Thoracic aorta (tissue), 2 donors: ENCODE measurements at places on chromosomes 7 and 10.

GRCh38 chr7:108030516-108030915 lies 27.6 kb upstream of the LAMB1 start:
- no peak for DNase-seq

- DNase-seq = no peak
Observed at GRCh38 chr7:71652510-71652909, 520.6 kb downstream of the GALNT17 start.

DNA sequence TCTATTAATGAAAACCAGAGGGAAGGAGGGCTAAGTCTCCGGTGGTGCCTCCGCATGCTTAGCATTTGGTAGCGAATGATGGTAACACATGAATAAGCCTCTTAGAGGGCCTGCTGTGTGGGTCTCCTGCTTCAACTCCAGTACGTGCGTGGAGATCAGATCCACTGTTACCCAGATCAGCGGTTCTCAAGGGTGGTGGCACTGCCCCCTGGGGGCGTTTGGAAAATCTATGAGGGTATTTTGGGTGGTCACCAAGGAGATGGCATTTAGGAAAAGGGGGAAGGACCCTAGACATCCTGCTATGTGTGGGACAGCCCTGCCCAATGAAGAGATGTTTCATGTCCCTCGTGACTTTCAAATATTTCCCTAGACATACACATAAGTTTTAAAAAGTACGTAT lies 57.1 kb upstream of the TM9SF3 start:
- no peak for DNase-seq

DNA sequence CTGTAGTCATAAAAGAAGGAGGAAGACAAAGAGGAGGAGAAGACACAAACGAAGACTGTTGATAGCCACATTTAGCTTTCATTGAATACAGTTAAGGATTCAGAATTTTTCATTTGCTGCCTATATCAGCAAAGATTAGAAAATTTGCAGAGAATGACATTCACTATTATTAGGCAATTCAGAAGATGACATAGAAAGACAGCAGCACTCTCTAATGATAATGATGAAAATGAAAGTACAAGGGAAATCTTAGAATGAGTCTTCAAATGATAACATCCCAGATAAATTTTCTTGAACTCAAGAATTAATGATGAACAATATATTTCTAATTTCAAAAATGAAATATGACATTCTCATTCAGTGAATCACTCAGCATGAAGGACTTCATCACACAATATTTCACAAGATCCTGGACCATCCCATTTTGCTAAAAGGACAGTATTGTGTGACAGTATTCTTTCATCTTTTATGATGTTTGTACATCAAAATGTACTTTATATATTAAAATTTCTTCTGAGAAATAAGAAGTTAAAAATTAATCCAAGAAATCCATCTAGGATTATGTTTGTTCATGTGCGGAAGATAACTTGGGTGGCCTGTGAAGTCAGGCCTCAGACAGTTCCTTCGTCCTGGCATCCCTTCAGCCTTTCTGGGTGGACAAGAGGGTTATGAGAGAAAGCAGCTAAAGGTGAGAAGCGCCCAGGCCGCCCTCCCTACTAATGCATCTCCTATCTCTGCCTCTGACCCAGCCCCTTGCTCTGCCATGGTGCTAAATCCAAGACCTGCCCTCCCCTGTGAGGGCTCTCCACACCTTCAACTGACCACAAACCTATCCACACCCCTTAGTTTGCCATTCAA lies 47.4 kb upstream of the CAMK2B start:
- DNase-seq = no peak

DNA sequence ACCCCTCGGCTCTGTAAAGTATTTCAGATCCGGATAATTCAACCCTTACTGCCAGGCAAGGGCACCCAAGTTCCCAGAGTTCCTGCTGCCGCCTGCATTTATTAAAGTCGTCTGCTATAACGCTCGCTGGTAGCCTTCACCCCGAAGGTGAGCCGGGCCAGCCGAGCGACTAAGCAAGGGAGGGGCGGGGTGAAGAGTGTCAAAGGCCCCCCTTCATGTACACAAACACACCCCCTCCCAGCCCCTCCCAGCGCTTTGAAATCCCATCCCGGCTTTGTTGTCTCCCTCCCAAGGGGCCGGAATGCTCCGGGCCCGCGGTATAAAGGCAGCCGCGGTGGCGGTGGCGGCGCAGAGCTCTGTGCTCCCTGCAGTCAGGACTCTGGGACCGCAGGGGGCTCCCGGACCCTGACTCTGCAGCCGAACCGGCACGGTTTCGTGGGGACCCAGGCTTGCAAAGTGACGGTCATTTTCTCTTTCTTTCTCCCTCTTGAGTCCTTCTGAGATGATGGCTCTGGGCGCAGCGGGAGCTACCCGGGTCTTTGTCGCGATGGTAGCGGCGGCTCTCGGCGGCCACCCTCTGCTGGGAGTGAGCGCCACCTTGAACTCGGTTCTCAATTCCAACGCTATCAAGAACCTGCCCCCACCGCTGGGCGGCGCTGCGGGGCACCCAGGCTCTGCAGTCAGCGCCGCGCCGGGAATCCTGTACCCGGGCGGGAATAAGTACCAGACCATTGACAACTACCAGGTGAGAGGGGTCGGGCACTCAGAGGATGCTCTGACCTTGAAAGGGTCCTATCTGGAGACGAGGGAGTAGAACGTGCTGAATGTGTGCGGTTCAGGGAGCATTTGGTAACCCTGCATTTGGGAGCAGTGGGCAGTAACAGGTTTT lies at the start of gene DKK1:
Gene DKK1 (plus strand): TSS at position 349 of the 889 bp plus-strand sequence. CDS start 154 bp downstream, at position 503.
- no peak for DNase-seq

- DNase-seq = no peak
Observed at GRCh38 chr10:29622382-29622922, 12.3 kb downstream of the SVIL start.

DNA sequence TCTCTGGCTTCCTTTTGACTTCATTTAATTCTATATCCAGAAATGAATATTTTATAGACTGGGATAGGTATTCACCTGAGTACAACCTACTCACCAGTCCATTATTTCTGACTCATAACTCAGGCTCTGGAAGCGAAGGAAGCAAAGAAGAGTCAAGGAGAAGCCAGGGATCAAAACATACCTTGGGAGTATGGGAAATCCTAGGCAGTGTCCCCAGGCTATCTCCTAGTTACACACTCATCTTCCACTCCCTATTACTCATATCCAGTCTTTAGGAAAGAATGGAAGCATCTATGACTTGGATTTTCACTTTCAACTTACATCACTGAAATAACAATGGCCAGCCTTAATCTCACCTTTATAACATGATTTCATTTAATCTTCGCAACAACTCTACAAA lies 40.9 kb upstream of the ELAPOR2 start:
- no peak for DNase-seq

GRCh38 chr10:131651674-131652437 lies 249.0 kb upstream of the PPP2R2D start:
- DNase-seq = no peak
